Upper lobe of right lung (tissue), 1 donor: ENCODE measurements at places on chromosomes 3 and 15.

- DNase-seq: no peak
Observed at GRCh38 chr3:79306934-79307570, 460.7 kb downstream of the ROBO1 start.

GRCh38 chr15:33810073-33810595 lies 158.2 kb upstream of the CHRM5 start:
- DNase-seq: no peak

- peak; percentile 43 for DNase-seq
Observed at GRCh38 chr15:76200083-76200465, 111.2 kb downstream of the ETFA start.

DNA sequence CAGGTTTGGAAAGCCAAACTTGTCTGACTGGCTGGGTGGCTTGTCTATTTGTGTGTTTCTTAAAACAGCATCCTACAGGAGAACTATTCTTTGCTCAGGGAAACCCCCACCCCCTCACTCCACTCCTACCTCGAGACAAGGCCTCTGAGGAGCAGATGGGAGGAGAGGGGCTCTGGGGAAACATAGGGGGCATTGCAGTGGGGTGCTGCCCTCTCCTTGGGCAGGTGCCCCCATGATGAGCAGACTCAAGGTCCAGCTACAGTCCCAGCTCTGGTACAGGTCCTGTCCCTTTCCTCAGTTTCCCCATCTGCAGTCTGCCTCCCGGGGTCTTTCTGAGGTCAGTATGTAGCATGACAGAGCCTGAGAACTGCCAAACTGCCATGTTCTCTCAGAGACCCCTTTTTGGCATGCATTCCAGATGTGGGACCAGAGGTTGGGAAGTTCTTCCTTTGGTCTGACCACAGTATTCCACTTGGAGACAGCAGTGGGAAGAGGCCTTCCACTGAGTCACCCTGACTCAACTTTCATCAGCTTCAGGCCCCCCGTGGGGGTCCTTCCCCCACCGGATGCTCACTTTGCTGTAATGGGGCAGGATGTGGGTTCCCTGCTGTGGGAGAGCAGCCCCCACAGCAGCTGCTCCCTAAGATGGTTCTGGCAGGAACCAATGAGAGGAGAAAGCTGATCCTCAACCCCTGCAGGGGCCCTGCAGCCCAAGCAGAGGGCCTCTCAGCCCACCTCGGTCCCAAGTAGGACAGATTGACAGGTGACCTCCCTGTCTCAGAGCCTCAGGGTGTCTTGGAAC lies 32.3 kb upstream of the CYP11A1 start:
- no peak for DNase-seq

DNA sequence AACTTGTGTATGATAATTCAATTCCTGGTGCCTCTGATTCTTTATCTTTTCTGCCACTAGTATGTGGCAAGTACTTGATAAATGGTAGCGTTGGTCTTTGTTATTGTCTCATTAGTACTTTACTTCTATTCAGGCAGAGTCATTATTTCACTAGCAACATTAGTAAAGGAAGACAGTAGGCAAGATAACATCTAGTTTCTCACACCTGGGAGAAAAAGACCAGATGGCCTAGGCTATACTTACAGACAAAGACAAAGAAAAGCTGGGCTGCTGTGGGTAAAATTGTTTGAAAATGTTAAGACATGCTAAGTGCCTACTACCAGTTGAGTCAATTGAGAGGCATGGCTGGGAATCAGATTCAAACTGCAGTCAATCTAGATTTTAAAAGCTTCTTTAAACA lies 198.7 kb upstream of the CMC1 start:
- DNase-seq: no peak

GRCh38 chr15:38782156-38782555 lies 217.5 kb upstream of the RASGRP1 start:
- no peak for DNase-seq

GRCh38 chr3:64209866-64210621 lies 15.2 kb downstream of the PRICKLE2 start:
- peak; percentile 67 for DNase-seq

DNA sequence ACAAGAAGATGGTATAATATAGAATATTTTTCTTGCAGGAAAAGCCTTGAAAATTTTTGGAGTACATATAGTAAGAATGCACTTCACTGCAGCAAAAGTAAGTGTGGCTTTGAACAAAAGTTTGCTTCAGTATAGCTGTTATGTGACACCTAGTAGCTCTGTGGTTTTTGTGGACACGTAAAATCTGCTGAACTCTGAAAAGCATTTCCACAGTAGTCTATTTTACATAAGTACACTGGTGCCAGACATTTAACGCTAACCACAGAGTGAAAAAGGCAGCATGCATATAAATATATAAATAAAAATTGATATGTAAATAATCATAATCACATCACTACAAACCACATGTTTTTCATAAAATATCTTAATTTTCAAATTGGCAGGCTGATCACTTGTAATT lies 39.8 kb downstream of the CGGBP1 start:
- no peak for DNase-seq

- no peak for DNase-seq
Observed at GRCh38 chr3:21356402-21356801, 394.6 kb downstream of the ZNF385D start.

- DNase-seq: no peak
Observed at GRCh38 chr3:14300721-14301399, 101.5 kb upstream of the SLC6A6 start.

- no peak for DNase-seq
Observed at GRCh38 chr3:183158551-183159006, 4.0 kb downstream of the LAMP3 start.

DNA sequence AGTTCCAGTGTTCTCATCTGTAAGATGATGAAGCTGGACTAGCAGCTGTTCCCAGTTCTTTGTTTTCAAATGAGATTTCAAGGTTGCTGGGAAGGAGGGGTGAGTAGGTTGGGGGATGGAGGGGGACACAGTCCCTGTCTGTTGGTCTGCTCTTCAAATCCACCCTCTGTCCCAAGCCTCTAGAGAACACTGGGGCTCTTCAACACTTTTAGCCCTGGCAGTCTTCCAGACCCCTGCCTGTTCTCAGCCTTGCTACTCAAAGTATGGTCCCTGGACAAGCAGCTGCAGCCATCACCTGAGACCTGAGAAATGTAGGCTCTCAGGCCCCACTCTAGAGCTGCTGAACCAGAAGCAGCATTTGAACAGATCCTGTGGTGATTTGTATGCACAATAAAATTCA lies 41.3 kb downstream of the NEK11 start:
- no peak for DNase-seq

DNA sequence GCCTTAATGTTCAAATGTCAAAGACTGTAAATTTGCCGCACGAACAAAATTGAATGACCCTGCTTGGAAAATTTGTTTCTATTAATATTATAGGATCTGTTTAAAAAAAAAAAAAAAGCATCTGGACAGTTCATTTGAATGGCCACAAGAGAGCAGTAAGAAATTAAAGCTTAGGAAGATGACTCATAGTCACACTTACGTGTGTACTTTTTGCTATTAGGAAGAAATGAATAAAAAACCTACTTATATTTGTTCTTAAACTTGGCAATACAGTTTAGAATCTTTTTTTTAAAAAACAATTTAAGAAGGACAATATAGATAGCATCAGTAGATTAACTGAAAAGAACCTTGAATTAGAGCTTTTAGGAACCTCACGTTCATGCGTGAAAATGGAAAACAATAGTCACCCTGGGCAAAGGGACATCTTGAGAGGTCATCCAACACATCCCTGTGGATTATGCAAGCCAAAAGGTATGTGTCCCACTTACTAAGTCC lies 621.8 kb downstream of the MECOM start:
- no peak for DNase-seq

DNA sequence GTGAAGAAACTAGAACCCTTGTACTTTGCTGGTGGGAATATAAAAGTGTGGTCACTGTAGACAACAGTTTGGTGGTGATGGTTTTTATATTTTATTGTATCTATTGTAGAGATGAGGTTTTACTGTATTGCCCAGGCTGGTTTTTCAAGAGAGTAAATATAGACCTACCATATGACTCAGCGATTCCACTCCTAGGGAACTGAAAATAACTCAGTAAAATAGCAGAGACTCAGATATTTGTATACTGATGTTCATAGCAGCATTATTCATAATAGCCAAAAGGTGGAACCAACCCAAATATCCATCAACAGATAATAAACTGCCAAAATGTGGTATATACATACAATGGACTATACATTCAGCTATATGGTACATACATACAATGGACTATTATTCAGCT lies 68.8 kb upstream of the IL12A start:
- no peak for DNase-seq

DNA sequence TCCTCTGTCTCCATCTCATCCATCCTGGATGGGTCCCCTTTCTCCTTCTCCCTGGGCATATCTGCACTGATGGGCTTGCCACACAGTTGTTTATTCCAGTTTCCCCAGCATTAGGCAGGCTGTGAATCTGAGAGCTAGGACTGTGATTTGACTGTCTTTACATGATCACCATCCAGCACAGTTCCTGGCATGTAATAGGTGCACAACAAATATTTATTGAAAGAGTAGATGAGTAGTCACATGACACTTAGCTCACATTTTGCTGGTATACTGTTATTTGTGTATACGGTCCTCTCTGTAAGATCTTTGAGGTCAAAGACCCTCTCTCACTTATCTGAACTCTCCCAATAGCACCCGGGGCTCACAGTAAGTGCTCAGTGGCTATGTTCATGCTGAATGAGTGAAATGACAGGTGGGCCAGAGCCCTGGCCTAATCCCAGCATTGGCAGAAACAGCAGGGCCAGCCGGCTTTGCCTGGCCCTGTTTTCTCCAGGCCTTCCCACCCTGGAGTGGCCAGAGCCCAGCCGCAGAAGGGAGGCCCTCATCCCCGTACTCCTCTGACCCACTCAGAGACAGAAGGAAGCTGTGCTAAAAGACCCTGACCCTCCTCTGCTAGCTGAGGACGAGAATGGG lies 16.2 kb upstream of the BAHD1 start:
- no peak for DNase-seq

- DNase-seq: peak; percentile 67
Observed at GRCh38 chr15:52466134-52466701, 62.5 kb downstream of the MYO5A start.

- no peak for DNase-seq
Observed at GRCh38 chr3:182737825-182738224, 55.5 kb upstream of the ATP11B start.

DNA sequence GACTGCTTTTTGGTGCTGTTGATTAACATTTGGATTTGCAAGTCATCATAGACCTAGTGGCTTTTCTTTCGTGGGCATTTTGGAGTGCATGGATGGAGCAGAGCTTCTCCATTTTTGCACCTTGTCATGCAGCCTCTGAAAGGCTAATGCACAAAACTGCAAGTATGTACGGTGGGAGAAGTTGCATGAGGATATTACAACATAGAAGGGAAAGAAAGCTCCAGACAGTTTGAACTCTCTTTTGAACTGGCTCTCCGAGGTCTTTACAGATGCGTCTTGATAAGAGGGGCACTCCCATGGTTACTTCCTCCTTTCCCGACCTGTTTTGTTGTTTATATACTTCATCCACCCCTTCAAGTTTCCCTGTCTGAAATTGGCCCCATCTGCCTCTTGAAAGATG lies 147.1 kb upstream of the GBE1 start:
- DNase-seq: no peak
